ENCODE measurements at places on chromosomes 13 and 19.

- DNase-seq: no peak
These were observed 83.7 kb downstream of the STK24 start for GRCh38 chr13:98493042-98493712.

GRCh38 chr19:39514840-39515550 lies at the start of gene SELENOV:
TSS of gene SELENOV (plus strand) at chr19:39515139. CDS start at chr19:39515213, 74 bp downstream.
- peak; percentile 15 for DNase-seq

DNA sequence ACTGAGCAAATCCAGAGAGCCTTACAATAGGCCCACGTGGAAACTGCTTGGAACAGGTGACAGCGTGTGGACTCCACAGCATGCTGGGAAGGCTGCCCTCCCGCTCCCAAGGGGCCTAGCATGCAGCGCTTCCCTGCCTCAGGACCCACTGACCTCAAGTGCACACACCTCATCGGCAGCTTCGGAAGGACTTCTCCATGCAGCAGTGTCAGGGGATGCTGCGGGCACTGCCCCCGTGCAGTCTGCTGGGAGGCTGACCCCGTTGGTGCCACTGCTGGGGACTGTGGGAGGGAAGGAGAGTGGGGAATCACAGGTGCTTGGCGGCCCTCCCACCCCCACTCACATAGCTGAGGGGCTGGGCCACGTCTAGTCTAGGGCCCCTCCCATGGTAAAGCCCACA lies 17.2 kb downstream of the CAPS start:
- DNase-seq: no peak

DNA sequence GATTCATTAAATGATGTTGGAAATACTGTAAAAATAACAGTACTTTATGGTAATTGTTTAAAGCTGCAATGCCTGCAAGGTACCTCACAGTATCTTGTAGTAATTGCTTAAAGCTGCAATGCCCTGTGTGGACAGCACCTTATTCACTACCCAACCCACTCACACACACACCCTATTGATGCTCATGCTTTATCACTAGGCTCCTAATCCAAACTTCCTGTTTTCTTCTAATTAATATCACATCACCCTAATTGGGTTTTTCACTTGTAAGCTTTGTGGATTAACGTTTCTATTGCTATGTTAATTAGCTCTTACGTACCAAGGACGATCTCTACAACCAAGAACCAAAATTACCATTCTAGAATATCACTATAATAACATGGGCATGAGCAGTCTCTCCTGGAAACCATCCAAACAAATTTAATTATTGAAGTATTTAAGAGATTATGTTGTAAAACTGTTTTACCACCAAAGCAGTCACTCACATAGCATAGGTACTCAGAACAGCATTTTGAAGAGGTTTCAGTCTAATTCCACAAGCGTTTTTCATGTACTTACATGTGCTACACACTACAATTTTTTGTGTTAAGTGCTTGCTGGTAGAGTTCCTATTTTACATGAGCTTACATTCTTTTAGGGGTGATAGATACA lies 303.8 kb downstream of the PCDH9 start:
- no peak for DNase-seq

DNA sequence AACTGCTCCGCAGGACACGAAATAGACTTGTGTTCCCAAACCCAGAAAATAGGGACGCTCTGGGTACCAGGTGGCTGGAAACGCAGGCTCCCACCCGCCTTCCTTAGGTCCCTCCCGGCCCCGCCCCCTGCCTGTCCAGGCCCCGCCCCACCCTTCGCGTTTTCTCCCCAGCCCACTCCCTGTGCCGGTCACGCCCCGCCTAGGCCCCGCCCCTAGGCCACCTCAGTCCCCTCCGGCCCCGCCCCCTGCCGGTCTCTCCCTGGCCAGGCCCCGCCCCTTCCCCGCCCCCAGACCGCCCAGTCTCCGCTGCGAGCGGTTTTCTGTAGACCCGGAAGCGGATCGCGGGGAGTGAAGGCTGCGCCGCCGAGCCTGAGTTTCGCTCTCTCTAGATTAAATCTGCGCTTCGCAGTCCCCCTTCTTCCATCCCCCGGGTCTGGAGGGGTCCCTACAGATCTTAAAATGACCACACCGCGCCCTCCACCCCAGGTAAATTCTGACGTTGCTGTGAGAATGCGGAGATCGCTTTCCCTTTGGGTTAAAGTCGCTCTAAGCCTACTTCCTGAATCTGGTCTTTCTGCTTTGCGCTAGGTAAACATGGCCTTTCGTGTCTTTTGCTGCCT lies 3.7 kb upstream of the ZNF665 start:
- DNase-seq: peak; percentile 96

DNA sequence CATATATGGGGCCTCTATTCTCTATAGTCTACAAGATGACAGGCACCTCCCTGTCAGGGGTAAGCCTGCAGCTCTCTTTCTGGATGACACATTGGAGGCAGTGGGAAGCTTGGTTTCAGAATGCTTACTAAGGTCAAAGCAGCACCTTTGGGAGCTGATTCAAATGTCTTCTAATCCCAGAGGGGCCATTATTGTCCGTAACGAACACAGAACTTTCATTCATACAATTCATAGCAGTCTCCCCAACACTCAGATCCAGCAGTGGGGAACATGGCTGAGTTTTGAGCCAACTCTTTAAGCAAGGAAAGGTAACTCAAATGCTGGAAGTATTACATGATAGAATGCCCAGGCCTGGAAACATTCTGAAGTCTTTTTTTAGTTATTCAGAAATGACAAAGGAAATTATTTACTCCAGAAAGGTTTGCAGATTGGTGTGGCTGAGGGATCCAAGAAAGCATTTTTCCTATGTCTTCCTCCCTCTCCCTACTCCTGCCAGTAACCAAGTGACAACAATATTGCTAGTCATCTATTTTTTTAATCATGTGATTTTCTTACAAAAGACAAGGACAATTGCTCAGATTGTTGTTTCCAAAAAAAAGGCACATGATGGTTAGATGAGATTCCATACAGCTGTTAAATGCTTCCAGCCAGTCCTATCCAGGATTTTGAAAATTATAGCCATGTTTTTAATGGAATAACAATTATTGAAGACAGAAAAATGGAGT lies 118.7 kb downstream of the FOXO1 start:
- DNase-seq: no peak

Measured in CD4-positive, alpha-beta T cell treated with Interleukin-12 subunit alpha and Interleukin-12 subunit beta, for 1 hour (primary cell).